Fibroblast of pulmonary artery (primary cell): ENCODE measurements at places on chromosomes 12 and 14.

DNA sequence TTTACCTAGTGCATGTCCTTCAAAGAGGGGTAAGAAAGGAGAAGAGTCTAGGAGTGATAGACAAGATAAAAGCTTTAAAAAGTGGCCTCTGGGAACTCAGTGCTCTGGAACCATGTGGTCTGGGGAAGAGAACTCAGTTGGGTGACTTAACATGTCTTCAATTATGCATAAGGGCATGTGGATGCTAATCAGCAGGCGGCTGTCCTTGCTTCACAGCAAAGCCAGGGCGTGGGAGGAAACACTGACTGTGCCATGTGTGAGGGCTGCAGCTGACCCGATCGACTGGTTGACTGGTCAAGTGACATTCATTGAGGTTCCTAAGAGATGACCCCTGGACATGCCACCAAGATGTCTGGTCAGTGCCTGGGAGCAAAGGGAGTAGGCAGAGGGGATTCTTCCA is 1053.8 kb downstream of the BCL11B start:
- DNase-seq = no peak

- no peak for DNase-seq
These were observed 91.2 kb upstream of the PARP11 start for GRCh38 chr12:3964439-3964838.

- peak; percentile 71 for DNase-seq
These were observed 73.7 kb downstream of the ANKS1B start for GRCh38 chr12:99911081-99911480.

DNA sequence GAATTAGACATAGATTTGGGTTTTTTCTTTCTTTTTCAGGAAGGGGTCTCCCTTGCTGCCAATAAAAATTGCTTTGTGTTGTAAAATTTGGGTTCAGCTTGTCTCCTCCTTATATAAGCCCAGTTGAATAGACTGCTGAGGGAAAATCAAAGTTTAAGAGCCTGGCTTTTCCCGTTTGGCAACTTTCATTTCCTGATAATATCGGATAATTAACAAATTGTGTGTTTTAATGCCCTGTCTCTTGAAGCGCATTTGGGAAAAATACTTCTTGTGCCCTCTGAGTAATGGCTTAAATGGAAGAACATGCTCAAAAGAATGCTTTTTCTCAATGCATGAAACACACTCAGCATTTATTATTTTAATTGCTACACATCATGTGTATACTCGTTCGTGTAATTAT is 198.0 kb upstream of the DCN start:
- no peak for DNase-seq

GRCh38 chr12:11886339-11886738 is 184.4 kb upstream of the BCL2L14 start:
- no peak for DNase-seq

GRCh38 chr12:8823565-8824300 is 1.3 kb downstream of the A2ML1 start:
- DNase-seq = peak; percentile 43

- no peak for DNase-seq
These were observed 135.5 kb upstream of the CCND2 start for GRCh38 chr12:4138051-4138450.

- no peak for DNase-seq
These were observed 51.4 kb downstream of the WASHC3 start for GRCh38 chr12:102010265-102010994.

DNA sequence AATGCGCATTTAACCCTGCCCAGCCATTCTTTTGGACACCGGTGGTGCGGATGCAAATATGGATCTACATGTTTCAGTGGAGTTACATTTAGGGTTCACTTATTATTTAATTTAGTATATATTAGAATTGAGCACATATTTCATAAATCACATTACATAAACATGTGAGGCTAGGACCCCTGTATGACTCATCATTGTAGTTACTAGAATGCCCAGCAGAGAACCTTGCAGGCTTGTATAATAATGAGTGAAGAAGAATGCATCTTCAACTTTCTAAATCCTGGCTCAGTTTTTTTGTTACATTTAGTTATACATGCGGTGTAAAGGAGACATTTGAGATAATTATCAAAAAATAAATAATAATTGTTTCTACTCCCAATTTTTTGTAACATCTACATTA is 369.0 kb downstream of the ATP23 start:
- DNase-seq = peak; percentile 71

DNA sequence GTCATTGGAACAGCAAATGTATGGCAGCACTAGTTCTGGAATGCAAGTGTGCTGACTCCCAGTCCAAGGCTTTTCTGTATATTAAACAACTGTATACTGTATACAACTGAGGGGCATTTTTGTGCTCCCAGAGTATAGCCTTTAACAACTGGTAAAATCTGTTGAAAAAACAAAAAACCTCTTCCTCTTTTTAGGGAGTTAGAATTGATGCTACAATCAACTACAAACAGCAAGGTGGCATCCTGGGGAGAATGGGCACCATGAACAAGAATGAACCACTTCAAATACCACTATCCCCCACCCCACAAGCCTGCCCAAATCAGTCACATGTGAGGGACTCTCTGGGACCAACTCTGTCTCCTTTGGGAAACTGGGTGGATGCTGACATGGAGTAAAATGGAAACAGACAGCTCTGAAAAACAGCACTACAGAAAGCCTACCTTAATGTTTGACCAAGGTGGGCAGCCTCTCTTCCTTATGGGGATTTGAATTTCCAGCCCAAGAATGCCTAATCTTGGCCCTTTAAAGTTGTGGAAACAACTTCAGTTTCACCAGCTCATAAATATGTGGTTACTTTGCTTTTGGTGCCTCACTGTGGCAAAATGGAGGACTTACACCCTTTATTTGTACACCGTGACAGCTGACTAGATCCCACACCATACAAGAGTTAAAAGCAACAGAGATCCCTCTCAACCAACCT is 7.5 kb downstream of the VTI1B start:
- peak; percentile 86 for DNase-seq

DNA sequence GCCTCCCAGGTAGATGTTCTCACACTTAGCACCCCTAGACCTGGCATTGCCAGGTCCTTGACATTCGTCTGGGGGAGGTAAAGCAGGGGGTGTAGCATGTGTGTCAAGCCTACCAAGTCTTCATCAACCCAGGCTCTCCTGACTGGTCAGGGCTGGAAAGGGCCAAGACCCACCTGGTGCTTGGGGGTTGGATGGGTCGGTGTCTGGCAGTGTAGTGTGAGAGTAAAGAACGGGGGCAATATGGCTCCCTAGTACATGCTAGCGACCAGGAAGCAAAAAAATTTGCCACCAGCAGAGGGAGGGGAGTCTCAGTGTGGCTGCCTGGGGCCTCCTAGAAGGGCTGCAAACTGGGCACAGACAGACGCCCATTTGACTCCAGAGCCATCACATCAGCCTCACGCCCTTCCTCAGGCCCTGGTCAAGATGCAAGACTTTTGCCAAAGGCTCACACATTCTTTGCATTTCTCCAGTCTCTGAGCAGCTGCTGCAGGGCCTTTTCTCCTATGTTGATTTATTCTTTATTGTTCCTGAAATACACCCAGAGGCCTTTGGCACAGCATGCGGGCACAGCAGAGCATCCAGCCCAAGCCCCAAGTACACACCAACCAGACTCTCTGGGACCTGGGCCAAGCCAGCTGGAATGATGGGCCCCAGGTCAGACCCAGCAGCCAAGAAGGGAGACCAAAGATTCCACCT is 38.3 kb upstream of the PNMA1 start:
- peak; percentile 73 for DNase-seq

GRCh38 chr12:39764944-39765560 is 145.4 kb upstream of the ABCD2 start:
- peak; percentile 75 for DNase-seq

- peak; percentile 78 for DNase-seq
These were observed 42.0 kb downstream of the GPHB5 start for GRCh38 chr14:63276492-63277342.

- no peak for DNase-seq
These were observed 7.7 kb downstream of the KCNH3 start for GRCh38 chr12:49546481-49546880.

GRCh38 chr12:123063535-123063934 is 83.1 kb downstream of the ARL6IP4 start:
- DNase-seq = peak; percentile 31
